ENCODE measurements at places on chromosomes 13 and 19. TPM values are rescaled to one million over a fixed set of nuclear protein-coding genes. Genes with fewer than 3 reads are reported as not detected.

The MISP gene
- not detected for total RNA-seq

The IQCN gene
- total RNA-seq: 0.31 TPM

The GTF2F2 gene
- total RNA-seq: 14.2 TPM

The EFNA2 gene
- total RNA-seq: 0.19 TPM

The TMC4 gene
- 0.19 TPM for total RNA-seq

The CGB2 gene
- not detected for total RNA-seq

The OR7A5 gene
- total RNA-seq: not detected

The CGB5 gene
- not detected for total RNA-seq

The GAPDHS gene
- not detected for total RNA-seq

The TUBA3C gene
- not detected for total RNA-seq

The DNAJC15 gene
- 16.1 TPM for total RNA-seq

The ZSCAN1 gene
- total RNA-seq: 0.25 TPM

The CYP2B6 gene
- not detected for total RNA-seq

The NKPD1 gene
- 0.13 TPM for total RNA-seq

The ZNF878 gene
- total RNA-seq: 0.31 TPM

The HSPH1 gene
- total RNA-seq: 30.0 TPM

The MAST1 gene
- 0.16 TPM for total RNA-seq

The ZNF649 gene
- 4.4 TPM for total RNA-seq

The FAM216B gene
- total RNA-seq: not detected

The ANGPTL4 gene
- 26.3 TPM for total RNA-seq

The SYNE4 gene
- not detected for total RNA-seq

The CNFN gene
- not detected for total RNA-seq

The ATXN8OS gene
- not detected for total RNA-seq

The ZNF560 gene
- 0.49 TPM for total RNA-seq

The CEACAM3 gene
- total RNA-seq: not detected

The NANOS3 gene
- total RNA-seq: 0.94 TPM

The VSTM1 gene
- not detected for total RNA-seq

The GGACT gene
- 4.4 TPM for total RNA-seq

The ZNF91 gene
- total RNA-seq: 6.3 TPM

The CRLF1 gene
- under 0.01 TPM for total RNA-seq

The LGALS4 gene
- total RNA-seq: not detected

The IGFL1 gene
- total RNA-seq: not detected

The COX7A1 gene
- 27.5 TPM for total RNA-seq

All from bladder microvascular endothelial cell (primary cell).